ENCODE measurements at places on chromosomes 7 and 10.

DNA sequence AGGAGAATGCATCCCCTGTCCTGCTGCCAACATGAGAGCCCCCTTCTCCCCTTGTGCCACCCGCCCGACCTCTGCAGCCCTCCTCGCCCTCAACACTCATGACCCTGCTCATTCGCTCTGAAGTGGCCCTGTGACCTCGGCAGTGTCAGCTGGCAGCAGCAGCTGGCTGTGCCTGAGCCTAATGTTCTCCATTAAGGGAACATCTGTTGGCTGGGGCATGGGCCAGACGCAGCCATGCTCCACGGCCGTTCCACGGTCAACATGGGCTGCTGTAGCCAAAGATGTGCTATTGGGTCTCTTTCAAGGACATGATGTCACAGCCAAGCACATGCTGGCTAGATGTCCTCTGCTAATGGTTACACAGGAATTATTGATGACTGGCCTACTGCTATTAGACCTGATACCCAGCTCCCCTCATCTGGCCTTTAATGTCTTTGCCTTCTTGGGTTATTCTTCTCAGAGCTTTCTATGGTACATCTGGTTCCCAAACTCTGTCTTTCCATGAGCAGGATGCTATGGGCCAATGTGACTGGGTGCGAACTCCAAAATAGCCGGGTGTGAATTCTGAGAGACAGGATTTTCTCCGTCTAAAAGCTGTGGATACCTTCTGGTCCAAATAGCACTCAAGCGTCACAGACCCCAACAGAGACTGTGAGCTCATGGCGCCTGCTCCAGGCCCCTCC lies 22.4 kb downstream of the ADCYAP1R1 start:
- DNase-seq: no peak

DNA sequence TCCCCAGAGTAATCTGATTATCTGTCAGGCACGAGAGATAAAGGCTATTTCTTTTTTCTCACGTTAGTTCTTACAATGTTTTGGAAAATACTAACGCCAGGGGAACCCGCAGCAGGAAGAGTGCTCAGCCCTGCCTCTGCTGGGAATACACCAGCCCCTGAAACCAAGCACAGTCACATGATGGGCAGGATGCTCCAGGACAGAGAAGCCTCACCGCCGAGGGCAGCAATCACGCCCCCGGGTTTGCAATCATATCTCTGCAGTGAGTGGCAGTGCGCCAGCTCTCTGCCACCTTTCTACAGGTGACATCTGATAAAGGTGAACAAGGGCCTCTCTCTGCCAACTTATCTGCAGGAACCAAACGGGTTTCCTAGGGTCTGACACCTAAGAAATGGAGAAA lies 39.8 kb downstream of the BRI3 start:
- no peak for DNase-seq

GRCh38 chr10:72709041-72709440 lies 17.1 kb downstream of the MCU start:
- no peak for DNase-seq

- no peak for DNase-seq
Observed at GRCh38 chr10:6027929-6028328, 34.2 kb downstream of the IL2RA start.

DNA sequence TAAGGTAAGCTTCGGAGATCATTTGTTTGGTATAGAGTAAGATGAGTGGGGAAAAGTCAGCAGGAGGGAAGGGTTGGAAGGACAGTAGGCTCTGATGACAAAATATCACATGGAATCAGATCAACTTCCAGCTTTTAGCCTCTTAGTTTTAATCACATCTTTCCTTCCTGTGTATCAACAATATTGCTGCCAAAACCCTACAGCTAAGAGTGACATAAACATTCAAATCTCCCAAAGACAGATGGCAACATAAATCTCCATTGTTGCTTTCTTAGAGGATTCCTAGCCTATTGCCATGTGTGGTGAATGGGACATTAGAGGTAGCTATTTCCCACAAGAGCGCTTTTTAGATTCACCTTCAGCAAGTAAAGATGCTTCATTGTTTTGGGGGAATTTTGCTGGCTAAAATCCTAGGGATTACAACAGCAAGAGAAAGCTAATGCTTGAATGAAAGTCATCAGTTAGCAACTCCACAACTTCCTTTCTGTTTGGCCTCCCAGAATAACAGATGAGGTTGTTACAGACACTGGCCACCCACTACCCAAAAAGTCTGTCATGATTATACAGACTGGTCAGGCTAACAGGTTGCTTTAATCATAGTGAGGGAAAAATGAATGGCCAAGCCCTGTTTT lies 35.2 kb upstream of the FZD1 start:
- DNase-seq: no peak

DNA sequence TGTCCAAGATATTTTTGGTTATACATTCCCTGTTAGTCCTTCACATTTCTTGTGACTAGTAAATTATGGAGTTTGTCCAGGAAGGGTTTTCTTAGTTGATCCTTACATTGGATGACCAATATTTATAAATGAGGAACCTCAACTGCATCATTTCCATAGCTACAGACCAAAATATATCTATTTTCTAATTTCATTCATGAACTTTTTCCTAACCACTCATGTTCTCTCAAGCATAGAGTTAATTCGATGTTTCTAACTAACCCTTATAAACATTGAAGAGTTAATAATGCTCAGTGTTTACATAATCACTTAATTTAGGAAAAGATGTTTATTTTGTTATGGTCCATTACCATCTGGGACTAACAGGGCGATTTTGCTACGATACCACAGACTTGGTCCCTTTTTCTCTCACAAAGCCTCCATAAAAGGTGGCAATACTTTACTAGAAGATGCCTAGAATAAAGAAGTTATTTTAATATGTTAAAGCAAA lies 591.0 kb downstream of the MAGI2 start:
- DNase-seq: no peak

GRCh38 chr10:77969114-77969513 lies 42.6 kb upstream of the DLG5 start:
- no peak for DNase-seq

DNA sequence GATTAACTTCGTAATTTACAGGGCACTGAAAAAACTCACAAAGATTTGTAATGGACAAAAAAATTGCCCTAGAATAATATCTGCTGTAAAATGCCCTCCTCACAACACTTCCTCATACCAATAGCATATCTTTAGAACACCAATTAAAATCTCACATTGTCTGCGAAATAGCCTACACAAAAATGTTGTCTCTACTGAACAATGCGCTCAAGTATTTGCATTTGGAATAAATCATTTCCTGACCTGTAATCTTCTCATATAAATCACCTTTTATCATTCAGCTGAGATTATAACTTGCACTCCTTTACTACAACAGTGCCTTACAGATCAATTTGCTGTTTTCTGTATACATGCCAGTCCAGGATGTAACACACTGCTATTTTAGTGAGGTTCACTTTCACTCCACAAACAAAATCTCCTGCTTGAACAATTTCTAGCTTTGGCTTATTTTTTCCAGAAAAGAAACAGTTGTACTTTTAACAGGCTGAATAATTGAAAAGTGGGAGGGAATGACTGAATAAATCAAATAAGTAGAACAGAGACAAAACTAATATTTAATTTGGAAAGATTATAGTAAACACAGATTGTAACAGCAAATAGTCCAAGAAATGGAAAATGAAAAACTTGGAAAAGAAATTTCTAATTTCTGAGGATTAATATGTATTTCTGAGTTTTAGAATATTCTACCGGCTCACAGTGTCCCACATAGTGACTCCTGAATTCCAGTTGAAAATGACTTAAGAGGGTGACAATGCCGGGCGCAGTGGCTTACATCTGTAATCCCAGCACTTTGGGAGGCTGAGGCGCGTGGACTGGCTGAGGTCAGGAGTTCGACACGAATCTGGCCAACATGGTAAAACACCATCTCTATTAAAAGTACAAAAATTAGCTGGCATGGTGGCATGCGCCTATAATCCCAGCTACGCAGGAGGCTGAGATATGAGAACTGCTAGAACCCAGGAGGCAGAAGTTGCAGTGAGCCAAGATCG lies 30.6 kb downstream of the JMJD1C start:
- no peak for DNase-seq

DNA sequence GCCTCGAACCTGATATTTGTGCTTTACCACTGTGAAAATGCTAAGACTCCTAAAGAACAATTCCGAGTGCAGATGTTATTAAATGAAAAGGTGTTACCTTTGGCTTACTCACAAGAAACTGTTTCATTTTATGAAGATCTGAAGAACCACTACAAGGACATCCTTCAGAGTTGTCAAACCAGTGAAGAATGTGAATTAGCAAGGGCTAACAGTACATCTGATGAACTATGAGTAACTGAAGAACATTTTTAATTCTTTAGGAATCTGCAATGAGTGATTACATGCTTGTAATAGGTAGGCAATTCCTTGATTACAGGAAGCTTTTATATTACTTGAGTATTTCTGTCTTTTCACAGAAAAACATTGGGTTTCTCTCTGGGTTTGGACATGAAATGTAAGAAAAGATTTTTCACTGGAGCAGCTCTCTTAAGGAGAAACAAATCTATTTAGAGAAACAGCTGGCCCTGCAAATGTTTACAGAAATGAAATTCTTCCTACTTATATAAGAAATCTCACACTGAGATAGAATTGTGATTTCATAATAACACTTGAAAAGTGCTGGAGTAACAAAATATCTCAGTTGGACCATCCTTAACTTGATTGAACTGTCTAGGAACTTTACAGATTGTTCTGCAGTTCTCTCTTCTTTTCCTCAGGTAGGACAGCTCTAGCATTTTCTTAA lies 47.7 kb downstream of the MINPP1 start:
- no peak for DNase-seq

DNA sequence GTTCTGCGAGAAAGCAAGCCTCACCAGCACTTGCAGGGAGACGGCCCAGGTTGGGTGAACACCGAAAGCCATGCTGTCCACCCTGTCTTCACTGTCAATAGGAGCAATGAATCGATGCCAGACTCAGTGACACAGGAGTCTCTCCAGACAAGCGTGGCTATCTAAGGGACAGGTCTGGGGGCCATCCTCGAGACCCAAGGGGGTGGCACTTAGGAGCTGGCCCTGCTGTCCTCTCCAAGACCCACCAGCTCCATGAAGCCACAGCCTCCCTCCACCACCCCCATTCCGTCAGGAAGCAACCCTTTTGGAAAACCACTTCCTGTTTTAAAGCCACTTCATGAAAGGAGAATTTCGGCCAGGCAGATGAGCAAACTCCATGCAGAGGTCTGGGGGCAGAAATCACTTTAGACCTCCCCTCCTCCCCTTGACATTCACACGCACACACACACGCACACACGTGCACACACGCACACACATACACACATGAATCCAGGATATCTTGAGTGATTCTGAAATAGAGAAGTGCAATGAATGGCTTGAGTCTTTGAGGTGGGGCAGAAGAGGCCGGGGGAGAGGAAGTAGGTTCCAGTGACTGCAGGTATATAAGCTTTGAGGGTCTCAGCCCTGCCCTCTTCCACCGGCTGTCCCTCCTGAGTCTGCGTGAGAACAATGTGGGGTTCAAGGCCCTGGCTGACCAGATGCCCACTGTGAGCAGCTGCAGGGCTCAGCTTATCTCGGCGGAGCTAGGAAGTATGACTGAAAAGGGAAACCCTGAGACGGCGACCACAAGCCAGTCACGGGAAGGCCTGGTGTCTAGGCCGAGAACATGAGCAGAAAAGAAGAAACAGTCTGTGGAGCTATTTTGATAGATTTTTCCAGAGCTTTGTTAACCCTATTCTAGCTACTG lies 25.0 kb downstream of the RGS10 start:
- DNase-seq: peak; percentile 31
